ENCODE measurements at places on chromosomes 7 and 10.

GRCh38 chr10:130455111-130455695, 319.0 kb downstream of the GLRX3 start:
- no peak for DNase-seq

DNA sequence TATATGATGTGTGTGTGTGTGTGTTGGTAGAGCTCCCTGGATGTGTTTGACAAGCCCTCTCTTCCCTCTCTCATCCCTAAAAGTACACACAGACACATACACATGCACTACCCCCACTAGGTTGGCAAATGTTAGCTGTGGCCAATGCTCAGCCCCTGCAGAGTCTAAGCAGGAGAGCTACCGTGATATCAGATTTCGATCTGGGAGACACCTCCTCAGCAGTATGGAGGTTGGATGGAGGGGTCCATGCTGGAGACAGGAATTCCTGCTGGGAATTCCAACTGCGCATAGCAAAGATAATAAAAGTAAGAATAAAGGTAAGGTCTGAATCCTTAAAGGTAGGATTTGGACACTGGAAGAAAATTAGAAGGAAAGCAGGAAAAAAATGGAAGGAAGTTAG, 85.7 kb downstream of the C10orf90 start:
- no peak for DNase-seq

GRCh38 chr10:117134056-117134305, 4.1 kb downstream of the VAX1 start:
- peak; percentile 28 for DNase-seq

DNA sequence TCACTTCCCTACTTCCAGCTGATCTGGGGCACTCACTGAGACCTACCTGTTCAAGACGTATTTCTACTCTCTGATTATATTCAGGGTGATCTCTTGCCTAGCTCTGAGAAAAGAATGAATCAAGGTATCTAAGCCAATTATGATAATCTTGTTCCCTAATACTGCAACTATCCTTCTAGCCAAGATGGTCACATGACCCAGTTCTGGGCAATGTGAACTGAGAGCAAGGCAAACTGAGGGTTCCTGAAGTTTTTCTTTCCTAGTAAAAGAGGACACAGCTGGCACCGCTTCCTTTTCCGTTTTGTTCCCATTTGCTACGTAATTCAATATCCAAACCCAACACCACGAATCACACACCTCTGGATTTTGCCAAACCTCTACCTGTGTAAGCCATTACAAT, 5.9 kb upstream of the GPAM start:
- DNase-seq, result peak; percentile 80

- peak; percentile 30 for DNase-seq
Observed at GRCh38 chr7:5354460-5355232, 69.0 kb downstream of the TNRC18 start.

- no peak for DNase-seq
Observed at GRCh38 chr7:36667007-36667745, 57.1 kb downstream of the AOAH start.

DNA sequence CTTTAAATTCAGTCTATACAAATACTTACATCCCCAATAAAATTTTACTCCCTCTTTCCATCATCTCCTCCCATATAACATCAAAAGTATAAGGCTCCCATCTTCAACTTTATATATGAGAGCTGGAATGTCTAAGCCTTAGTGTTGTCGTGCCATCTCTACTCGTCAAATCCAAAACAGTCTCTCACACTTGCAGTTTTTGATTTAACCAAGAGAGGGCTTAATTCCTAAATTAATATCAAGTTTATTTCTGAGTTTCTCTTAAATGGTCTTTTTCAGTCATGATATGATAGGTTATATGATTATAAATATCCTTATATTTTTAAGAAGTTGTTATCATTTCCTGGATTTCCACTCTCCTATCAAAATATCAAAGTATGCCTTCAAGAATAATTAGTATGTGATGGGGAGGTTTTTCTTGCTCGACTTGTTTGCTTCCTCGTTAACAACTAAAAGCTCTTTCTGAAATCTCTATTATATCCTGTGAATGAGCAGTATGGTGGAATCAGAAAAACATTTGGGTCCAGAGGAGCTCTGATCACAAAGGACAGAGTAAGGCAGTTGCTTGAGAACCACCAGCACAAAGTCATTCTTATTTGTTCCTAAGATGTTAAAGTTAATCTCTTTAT, 12.5 kb upstream of the LIPK start:
- DNase-seq, result no peak

DNA sequence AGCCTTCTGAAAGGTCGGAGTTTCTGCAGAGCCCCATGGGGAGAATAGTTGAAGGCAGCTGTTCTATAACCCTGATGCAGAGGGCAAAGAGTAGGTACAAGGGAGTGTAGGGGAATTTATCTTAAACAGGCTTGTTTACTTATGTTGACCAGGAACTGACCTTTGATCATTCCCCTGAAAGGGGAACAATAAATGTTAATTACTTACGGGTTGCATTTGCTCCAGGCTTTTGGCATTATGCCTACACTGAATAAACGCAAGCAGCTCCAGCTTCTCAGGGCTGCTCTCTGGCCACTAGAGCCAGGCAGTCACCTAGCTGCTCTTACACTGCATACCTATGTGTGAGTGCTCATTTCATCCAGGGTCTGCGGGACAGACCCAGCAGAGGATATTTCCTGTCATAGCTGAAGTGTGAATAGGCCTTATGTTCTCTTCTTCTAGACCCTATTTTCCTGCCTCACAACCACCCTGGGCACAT, 26.9 kb upstream of the ABCA13 start:
- no peak for DNase-seq

DNA sequence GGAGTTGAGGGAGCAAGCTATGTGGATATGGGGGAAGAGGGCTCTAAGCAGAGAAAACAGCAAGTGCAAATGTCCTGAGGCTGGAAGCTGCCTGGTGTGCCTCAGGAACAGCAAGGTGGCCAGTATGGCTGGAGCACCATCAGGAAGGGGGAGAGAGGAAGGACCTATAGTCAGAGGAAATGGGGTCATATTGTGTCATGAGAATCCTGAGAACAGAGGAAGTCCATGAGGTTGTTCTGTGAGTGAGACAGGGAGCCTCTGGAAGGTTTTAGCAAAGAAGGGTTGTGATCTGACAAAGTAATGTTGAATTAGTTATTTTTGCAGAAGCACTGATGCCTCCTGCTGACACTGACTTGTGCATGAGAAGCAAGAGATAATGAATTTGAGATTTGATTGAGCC, 204.3 kb downstream of the PTEN start:
- DNase-seq, result no peak

GRCh38 chr7:111356941-111357340, 205.4 kb downstream of the IMMP2L start:
- no peak for DNase-seq

DNA sequence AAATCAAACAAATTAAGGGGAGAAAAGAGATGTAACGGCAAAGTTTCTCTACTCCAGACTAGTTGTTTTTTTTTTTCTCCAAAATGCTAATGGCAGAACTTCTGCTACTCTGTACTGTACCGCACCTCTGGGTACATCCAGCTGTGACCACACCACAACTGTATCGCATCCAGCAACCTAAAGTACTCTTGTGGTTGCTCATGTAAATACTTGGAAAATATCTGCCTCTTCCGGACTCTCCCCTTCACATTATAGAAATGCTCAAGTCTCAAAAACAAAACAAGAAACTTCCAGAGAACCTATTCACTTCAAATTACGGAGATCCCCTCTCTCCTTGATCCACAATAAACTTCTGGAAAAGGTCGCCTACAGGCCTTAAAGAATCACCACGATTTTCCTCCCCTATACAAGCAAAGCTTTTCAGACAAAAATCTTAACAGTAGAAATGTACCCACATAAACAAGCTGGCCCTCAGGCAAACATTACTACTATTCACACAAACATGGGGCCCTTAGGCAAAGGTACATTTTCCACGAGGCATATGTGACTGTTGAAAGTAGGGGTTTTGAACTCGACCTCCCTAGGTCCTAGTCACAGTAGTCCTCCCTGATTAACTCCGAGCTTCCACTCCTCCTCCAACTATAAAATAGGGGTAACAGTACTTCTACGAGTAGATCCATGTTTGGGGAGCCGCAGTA, 222.9 kb upstream of the MKLN1 start:
- DNase-seq, result no peak

- no peak for DNase-seq
Observed at GRCh38 chr7:98177553-98177952, 33.7 kb upstream of the BHLHA15 start.

DNA sequence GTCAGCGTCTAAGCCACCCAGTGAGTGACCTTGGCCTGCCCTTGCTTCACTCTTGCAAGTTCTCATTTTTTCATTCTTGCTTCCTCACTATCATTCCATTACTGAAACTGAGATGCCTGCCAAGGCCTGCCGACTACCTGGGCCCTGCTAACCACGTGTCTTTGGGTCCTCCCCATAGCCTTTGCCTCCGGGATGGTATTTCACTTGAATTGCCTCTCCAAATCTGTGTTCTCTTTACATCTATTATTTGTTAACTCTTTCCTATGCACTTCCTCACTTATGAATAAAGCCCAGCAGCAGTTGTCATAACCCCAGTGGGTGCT, 234.6 kb downstream of the SNX10 start:
- no peak for DNase-seq

GRCh38 chr7:125255810-125256209, 326.2 kb upstream of the POT1 start:
- DNase-seq, result no peak

DNA sequence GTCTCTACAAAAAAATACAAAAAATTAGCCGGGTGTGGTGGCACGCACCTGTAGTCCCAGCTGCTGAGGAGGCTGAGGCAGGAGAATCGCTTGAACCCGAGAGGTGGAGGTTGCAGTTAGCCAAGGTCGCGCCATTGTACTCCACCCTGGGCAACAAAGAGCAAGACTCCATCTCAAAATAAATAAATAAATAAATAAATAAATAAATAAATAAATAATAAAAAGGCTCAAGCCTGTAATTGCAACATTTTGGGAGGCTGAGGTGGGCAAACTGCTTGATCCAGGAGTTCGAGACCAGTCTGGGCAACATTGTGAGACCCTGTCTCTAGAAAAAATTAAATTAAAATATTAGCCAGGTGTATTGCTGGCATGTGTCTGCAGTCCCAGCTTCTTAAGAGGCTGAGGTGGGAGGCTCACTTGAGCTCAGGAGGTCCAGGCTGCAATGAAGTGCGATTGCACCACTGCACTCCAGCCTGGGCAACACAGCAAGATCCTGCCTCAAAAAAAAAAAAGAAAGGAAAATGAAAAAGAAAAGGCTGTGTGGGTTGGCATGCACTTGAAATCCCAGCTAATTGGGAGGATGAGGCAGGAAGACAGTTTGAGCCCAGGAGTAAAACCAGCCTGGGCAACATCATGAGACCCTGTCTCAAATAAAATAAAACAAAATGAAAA, 27.6 kb upstream of the SRGN start:
- no peak for DNase-seq

DNA sequence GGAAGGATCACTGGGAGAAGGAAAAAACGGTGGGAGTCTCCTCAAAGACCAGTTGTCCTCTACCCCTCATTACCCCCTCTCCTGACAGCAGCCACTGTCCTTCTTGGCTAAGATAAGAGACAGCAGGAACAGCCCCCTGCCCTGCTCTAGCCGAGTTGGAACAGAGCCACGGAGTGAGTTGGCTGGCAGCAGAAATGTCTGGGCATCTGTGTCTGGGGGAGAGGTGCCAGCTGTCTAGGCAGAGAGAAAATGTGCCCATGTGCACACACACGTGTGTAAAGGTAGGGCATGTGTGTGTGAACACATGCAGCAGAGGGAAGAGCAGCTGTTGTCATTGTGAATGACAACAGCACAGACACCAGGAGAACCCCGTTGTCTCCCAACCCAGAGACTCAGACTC, 9.4 kb upstream of the HILPDA start:
- DNase-seq, result no peak

DNA sequence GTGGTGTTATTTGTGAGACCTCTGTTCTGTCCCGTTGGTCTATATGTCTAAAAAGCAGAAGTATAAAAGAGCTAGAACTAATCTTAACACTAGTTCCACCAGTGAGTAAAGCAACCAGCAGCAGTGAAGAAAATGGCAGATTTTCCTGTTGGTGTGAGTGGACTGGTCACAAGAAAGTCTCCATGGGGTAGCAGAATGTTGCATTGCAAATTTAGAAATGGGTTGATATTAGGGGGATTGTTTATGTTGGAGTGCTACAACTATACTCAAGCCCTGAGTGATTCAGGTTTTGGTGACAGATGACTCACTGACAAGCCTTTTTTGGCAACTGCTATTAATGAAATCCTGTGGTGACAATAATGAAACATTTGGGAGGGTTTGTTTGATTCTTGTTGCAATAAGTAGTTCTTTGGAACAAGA, 5.6 kb downstream of the AVL9 start:
- no peak for DNase-seq

Data from NCI-H82 (cell line).